NCI-H460 (cell line): ENCODE measurements at places on chromosomes 2 and 18.
A peak's percentile ranks its signal among the peaks of the same experiment; 100 is the strongest.

DNA sequence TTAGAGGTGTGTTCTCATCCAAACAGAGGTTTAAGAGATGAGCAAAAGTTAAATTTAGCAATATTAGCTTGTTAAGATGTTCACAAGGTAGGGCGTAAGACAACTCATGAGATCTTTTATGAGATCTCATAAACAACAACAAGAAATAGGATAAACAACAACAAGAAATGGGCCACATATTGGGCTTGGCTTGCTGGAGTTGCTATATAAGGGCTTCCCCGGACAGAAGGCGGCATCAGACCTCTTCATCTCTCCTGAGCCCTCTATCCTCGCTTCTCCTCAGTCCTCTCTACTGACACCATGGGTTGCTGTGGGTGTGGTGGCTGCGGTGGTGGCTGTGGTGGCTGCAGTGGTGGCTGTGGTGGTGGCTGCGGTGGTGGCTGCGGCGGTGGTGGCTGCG lies at the start of gene SCYGR8:
TSS of gene SCYGR8 (plus strand) at position 301 of the 400 bp plus-strand sequence. CDS start at position 301, 0 bp downstream.
- DNase-seq, result no peak

DNA sequence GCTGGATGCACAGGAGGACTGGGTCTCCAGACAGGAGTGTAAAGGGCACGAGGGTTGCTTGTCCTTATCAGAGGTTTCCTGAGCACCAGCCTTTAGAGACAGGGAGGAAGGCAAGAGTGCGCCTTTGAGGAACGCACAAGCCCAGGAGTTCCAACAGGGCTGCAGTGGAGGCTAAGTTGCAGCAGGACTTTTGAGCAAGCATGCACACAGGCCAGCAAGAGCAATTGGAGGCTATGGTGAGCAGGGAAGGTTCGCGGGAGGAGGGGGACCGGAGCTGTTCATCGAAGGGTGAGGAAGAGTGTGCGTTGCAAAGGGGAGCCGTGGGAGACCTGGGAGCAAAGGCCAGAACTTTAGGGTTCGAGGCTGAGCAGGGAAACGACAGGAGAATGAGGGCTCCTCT lies 2.2 kb upstream of the ATOH8 start:
- no peak for DNase-seq

DNA sequence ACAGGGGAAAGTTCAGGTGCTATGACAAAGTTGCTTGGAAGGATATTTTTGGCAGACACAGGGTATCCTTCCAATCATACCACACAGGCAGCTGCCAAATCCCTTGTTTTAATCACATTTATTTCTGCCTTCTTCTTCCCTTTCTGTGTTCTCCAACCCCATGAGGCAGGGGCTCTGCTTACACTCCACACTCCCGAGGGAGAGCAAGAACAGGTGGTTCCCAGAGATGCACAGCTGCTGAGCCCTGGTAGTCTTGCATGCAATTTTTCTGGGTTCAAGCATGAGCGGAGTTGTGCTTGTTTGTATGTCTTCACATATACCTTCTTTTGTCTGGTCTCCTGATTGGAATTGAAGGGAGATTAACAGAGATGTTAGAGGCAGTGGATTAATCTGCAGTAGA lies 251.7 kb upstream of the ST6GAL2 start:
- DNase-seq, result no peak

GRCh38 chr18:78722929-78723710 lies 256.5 kb upstream of the SALL3 start:
- no peak for DNase-seq

DNA sequence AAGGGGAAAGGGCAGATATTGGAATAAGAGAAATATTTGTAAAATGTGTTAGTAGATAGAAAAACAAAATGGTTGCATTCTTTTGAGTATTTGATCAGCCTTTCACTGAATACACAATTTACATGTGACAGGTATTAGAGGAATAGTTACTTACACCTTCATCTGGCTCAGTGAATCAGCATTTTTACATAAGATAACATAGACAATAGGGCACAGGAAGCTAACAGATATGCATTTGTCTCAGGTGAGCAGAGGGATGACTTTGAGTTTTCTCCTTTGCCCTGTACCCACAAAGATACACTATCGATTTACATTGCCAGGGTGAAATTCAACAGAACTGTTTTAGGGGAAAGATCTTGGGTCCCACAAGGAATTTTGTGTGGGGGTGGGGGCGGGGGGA lies 373.1 kb upstream of the NETO1 start:
- DNase-seq, result no peak

GRCh38 chr2:99786636-99787390 lies 297.0 kb upstream of the REV1 start:
- DNase-seq, result no peak

DNA sequence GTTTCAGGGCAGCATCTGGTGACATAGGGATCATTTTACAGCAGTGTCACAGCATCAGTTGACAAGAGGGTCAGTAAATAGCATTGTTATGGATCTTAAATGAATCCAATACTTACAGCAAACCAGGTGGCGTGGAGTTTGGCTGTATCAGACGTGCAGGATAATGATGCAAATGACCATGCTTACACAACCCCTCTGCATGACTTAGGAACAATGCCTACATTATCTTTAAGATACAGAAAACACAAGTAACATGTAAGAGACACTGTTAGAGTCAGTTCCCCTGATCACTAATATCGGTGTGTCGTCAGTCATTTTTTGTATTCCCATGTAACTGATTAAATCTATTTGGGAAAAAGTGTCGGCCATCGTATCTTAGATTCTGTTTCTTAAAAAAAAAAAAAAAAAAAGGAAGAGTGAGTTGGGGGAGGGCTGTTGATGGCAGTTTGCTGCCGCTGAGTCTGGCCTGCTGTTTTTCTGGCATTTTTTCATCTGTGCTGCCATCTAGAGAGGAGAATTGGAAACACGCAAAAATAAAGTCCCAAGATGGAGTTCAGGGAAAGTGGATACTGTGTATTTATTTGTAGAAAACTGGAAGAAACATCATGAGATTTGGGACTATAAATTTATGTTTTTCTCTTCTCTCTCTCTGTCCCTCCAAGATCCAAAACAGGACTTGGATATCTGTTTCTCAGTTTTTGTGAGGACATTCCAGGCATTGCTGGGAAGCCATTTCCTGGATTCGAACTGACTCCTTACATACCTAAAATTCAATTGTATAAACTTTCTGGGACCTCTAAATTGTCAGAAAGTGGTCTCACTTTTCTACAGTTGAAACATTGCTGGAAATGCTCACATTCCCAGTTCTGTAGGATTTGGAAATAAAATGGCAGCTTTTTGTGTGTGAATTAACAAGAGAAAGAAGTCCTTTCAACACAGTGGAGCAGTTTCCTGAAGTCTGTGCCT lies 60.3 kb upstream of the AGPS start:
- DNase-seq, result peak; percentile 73

GRCh38 chr18:79489051-79489898 lies 93.5 kb downstream of the NFATC1 start:
- DNase-seq, result no peak

DNA sequence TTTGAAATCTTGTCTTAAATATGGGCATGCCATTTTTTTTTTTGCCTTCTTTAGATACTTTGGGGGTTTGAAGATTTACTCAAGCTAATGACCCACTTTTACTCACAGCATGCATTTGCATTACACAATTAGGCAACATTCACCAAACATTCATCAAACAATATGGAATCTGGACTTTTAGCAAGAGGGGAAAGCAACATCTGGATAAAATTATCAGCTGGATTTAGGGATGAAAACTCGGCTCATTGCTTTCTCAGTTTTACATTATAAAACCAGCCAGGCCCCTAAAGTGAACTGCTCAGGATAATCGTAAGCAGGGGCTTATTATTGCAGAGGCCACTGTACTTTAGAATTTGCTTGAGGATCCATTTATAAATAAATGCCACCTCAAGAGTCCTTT lies 44.7 kb downstream of the SOX11 start:
- no peak for DNase-seq

DNA sequence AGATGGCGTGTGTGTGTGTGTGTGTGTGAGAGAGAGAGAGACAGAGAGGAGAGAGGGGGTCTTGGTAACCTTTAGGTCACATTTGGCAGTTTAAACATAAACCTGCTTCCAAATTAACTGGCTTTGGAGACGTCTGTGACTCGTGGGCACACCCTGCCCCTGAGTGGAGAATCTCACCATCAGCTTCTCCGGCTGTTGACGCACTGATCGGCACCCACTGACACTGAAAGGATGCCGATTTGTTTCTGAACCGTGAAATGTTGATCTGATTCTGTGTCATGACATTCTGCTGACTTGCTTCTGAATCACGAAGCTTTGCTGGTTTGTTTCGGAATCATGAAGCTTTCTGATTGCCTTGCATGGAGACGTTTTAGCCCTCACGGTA lies 114.7 kb downstream of the RTP5 start:
- DNase-seq, result no peak

DNA sequence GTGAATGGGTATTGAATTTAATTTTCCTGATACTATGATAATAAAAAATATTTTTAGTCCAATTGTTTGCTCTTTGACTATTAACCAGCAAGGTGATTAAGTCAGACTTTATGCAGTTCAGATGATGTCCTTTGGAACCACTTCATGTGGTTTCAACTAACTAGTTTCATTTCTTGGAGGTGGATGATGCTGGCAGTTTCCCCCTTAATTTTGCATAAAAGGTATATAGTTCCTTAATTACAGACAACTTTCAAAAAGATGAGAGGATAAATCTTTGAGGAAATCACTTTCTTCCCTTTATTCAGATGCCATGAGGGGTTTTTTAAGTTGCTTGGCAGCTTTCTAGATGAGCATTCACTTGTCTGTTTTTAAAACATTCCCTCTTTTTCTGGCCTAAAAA lies 223.1 kb downstream of the PHLPP1 start:
- DNase-seq, result no peak

GRCh38 chr2:46171411-46171953 lies 125.7 kb upstream of the EPAS1 start:
- DNase-seq, result no peak

DNA sequence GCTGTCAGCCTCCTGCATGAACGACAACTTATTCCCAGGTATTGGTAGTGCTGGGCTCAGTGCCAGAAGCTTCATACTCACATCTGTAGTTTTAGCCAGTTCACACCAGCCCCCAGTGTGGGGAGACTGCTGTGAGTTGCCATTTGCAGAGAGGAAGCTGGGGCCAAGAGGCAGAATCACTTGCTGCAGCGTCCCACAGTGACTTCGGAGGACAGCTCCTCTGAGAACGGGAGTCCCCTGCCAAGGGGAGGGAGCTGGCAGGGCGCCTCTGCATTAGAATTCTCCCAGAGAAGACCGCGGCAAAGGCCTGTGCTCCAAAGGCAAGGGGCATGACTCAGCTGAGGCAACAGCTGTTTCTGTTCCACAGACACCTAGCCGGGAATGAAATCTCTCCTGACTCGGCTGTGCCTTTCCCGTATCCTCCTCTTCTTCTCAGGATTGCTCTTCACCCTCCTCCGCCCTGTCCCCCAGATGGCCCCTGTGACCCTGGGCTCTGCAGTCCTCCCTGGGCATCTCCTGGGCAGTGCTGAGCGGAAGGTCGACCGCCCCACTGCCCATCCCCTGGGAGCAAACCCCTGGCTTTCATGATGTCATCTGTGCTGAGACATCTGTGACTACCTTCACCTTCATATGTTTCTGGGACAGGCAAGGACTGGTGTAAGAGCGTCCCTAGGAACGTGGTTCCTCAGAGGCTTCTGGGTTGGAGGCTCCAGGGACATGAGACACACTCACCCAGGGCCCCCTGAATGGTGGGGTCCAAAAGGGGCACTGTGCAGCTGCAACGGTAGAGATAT lies 18.0 kb downstream of the MAL start:
- no peak for DNase-seq

- DNase-seq, result no peak
These were observed 1003.8 kb upstream of the DDX18 start for GRCh38 chr2:116810645-116811044.

GRCh38 chr2:54558188-54559005 lies 102.3 kb downstream of the SPTBN1 start:
- DNase-seq, result peak; percentile 47

DNA sequence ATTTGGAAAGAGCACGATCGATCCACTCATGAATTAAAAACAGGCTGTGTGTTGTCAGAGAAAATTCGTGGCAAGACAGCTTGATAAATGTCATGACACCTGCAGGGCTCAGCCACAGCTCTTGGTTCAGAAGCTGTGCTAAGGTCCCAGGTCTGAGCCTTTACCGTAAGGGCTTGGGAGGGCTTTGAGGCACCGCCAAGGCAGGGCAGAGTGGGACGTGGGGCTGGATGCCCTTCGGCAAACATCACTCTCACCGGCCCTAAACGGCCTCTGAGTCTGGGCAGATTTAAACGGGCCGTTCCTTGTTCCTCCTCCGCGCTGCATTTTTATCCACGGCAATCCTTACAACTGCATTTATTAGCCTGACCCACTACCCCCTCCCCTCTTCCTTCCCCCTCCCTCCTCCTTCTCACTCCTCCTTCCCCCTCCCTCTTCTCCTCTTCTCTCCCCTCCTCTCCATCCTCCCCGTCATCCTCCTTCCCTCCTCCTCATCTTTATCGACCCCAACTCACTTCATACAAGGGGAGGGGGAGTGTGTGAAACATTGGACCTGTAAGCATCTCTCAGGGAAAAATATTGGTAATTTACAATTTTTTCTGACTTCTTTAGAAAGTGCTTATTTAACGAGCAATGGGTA lies 33.9 kb downstream of the MBP start:
- no peak for DNase-seq

DNA sequence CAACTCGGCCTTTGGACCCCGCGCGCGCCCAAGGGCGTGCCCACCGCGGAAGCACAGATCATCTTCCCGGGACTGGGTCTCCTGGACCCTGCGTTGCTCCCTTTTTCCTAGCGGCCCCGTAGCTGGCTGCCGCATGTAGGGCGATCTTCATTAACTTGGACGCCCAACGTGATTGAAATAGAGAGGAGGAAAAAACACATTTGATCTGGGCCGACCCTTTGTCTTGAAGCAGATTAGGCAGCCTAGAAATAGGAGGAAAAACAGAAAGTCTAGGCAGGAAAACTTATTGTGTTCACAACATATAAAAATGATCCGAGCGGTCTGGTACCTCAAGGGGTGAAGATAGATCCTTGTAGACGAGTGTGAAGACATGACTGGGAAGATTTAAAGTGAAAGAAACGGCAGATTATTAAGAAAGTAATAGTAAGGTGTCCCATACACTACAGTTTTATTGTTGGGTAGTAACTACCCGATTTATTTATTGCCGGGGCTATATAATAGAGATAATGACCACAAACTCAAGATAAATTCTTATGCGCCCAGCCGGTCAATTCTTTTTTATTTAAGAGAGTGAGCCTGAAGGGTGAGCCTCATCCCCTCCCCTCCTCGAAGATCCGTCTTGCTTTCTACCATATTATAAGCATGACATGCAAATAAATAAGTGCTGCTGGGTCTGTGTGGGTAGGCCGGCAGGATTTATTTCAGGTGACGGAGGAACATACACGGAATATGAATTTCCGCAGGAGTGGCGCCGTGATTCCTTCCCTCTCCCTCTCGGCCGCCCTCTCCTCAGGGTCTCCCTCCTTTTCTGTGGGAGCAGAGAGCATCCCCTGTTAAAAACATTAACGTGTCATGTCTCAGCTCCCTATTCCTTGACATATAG lies 147.4 kb downstream of the MEIS1 start:
- no peak for DNase-seq

DNA sequence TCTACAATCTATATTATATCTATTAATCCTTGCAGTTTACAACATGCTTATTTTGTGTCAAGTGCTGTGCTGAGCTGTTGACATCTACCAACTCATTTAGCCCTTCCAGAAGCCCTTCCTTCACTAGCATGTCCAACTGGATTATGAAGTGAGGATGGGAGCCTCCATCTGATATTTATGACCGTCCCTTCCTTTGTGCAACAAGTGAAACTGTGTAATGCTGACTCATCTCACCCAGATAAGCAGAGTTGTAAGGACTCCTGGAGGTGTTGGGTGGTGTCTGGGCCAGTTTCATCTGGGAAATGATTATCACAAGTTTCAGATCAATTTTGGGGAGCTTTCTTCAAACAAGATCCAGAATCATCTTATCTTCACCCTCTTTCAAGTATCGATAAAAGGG lies 156.6 kb upstream of the ETAA1 start:
- no peak for DNase-seq
